ENCODE measurements at places on chromosomes 16 and 17.

DNA sequence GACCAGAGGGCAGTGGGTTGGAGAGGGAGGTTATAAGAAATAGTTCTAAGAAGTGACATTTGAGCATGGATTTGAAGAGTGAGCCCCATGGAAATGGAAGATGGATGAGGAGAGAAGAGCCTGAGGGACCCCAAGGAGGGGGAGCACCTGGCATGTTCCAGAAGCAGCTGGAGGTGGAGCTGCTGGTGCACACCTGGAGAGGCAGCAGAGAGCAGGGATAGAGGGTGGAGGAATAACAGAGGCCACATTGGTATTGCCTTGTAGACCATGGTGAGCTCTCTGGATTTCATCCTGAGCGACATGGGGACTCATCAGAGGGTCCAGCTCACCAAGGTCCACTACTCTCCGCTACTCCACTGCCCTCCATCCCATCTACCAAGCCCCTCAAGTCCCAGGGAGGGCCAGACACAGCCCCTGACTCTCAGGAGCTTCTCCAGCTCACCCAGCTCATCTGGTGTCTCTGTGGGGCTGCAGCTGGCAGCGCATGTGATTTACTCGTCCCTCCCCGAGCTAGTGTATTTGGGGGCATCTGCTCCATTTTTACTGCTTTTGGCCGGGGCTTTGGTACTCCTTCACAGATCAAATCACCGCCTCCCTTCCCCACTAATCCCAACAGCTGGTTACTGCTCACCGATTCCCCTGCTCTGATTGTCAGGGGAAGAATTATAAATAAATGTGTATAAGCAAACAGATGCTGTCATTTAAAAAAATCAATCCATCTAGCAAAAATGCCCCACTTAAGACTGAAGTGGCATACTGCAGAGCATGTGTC is 22.1 kb upstream of the KDM8 start:
- no peak for DNase-seq

DNA sequence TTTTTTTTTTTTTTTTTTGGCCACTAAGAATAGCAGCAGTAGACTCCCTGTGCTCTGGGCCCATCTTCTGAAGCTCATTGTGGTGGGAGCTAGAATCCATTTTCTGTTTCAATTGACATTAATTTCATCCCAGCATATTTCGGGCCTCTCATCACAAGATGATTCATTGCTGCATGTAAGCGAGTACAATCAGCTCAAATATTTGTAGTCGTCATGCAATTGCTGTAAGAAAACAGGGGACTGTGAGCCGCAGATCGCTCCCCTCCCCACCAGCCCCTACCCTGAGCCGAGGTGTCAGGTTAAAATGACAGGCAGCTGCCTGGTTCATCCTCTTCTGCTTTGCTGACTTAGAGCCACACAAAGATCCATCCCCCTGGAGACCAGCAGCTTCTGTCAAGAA is 358.8 kb upstream of the CDH5 start:
- DNase-seq = no peak

GRCh38 chr16:88393034-88393433 is 10.3 kb downstream of the ZNF469 start:
- DNase-seq = no peak

DNA sequence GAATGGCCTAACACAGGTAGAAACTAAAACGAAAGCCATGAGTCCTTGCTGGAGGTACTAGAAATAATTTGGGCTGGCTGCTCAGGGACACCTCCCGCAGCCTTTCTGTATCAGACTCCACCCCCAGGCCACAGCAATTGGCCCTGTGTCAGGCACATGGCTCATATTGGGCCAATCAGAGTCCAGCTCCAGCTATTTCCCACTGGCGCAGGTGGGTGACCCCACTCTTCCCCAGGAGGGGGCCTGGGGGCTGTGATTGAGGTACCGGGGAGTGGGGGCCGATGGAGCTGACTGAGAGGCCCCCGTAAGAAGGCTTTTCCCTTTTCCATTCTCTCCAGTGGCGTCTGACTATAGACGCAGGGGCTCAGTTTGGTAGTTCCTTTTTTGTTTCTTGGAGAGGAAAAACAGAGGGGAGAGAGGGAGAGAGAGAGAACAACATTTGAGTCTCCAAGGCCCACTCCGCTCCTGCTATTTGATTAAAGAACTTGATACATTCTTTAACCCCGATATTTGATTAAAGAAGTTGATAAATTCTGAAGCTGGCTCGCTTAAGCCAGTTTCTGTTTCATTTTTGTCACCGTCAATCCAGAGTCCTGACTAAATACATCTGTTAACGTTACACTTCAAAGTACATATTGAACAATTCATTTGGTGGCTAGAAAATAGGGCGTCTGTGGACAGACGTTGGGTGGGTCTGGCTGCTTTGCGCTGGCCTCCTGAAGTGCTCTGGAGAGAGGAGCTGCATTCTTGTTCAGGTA is 26.3 kb downstream of the FOXL1 start:
- peak; percentile 59 for DNase-seq

GRCh38 chr16:84973776-84974523 is 37.4 kb downstream of the ZDHHC7 start:
- no peak for DNase-seq

GRCh38 chr17:82704886-82705285 is 6.4 kb upstream of the RAB40B start:
- no peak for DNase-seq

GRCh38 chr17:64223931-64224629 is 39.0 kb downstream of the TEX2 start:
- DNase-seq = no peak

DNA sequence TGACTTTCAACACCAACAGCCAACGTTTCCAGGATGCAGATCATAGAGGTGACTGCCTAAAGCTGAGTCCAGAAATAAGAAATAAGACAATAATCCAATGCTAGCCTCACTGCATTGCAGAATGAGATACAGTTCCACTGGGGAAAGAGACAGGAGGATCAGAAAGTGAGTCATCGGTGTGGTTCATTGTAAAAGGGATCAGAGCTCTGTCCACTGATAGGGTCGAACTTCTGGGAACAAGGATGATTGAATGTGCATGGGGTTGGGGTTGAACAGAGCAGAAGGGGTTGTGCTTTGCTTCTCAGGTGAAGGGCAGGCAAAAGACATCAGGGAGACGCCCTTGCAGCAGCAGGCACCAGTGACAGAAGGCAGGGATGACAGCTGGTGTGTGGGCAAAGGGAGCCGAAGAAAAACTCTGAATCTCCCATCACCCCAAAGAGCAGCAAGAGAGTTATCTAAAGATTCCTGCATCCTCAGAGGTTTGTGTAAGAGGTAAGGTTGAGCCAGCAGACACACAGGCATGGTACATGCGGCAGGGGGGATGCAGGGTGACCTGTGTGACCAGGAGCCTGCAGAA is 16.4 kb downstream of the CLEC10A start:
- DNase-seq = no peak

Data from CD4-positive, alpha-beta T cell treated with Interleukin-4 for 1 hour (primary cell).